Fibroblast of gingiva (primary cell): ENCODE measurements at places on chromosomes 11 and 22.

- peak; percentile 18 for DNase-seq
Measured at GRCh38 chr11:32148895-32149294, 58.0 kb downstream of the RCN1 start.

GRCh38 chr11:78990261-78990660 is 415.6 kb upstream of the NARS2 start:
- no peak for DNase-seq

DNA sequence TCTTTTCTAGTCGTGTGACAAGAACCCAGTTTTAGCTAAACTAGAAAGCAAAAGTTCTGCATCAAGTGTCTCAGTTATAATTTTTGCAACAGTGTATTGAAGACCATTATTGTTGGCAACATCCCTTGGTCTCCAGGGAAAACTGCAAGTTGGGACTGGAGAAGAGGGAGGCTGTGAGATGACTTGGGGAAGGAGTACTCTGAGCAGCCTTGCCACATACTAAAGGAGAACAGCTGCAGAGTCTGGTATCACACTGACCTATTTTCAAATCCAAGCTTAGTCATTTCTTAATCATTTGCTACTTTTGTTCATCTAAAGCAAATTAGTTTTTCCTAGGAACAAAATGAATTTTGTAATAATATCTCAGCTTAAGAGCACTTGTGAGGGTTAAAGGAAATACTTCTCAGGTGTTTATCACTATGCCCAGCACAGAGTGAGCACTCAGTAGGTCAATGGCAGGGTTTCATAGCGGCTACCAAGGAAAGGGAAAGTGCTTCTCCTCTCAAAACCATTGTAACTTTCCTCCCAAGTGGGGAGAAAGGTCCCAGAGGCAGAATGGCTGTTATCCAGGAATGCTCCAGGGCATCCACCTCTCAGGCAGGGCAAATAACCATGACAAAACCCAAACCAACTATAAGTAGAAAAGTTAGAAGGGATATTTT is 247.1 kb downstream of the C11orf87 start:
- no peak for DNase-seq

DNA sequence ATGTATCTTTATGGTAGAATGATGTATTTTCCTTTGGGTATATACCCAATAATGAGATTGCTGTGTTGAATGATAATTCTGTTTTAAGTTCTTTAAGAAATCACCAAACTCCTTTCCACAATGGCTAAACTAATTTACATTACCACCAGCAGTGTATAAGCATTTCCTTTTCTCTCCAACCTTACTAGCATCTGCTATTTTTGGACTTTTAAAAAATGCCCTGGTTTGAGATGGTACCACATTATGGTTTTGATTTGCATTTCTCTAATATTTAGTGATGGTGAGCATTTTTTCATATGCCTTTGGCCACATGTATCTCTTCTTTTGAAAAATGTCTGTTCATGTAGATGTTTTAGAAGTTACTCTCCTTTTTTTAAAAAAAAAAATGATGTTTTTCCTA is 142.0 kb downstream of the METTL15 start:
- DNase-seq, result no peak

DNA sequence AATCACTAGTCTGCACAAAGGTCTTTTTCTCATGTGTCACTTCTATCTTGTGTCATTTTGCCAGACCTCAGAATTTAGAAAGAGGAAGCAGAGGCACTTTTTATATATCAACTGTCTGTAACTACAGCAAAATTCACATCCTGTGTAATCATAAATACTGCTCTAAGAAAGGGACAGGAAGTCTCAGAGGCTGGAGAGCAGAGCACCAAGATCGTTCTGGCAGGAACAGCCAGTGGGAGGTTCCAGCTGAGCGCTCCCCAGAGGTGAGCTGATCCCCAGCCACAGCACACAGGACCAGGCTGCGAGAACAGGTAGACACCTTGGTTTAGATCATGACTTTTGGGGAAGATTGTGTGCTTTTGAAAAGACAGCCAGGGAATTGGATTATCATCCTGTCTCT is at the start of gene MS4A7:
MS4A7 (plus strand) TSS at position 179 of the 400 bp plus-strand sequence. CDS start 4,610 bp downstream, outside the sequence.
- DNase-seq, result no peak

DNA sequence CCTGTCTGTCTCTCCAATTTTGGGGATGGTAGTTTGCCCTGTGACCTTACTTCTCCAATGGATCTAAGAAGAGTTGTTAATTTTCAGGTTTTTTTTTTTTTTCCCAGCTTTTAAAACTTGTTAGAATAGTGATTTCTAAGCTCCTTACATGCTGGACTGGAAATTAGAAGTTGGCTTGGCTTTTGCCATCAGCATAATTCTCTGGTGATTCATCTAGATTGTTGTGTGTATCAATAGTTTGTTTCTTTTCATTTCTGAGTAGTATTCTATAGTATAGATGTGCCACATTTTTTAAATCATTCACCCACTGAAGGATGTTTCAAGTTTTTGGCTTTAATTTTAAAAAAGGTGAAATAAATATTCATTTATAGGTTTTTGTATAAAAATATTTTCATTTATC is 51.4 kb downstream of the ADAMTS15 start:
- no peak for DNase-seq

DNA sequence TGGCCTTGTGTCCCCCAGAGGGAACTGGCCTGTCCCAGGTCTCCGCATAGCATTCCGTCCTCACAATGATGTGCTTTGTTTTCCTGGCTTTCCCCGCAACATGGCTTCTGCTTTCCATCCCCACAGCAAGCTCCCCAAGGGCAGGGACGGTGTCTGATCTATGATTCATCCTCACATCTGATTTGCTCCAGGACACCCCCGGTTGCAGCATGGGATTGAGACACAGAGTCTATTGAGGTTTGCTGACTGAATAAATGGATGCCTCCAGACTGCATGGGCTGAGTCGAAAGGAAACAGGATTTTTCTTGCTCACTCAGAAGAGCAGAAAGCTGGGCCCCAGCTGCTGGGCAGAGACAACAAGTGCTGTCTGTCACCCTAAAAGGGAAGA is 40.2 kb downstream of the LMO1 start:
- no peak for DNase-seq

DNA sequence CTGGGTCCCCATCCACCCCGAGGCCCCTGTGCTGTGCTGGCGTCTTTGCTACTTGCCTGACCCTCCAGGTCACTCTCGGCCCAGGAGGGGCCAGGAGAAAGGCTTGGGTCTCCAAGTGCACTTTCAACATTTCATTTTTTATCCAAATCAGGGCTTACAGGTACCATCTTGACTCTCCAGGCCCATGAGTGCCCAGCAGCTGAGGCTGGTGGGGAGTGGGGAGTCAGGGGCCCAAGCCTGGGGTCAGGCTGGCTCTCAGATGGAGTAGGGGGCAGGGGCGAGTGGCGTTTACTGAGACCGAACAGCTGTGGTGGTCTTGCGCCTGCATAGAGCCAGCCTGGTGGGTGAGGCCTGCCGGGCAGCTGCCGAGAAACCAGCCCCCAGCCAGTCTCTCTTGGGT is 61.6 kb downstream of the MPPED1 start:
- DNase-seq, result no peak

DNA sequence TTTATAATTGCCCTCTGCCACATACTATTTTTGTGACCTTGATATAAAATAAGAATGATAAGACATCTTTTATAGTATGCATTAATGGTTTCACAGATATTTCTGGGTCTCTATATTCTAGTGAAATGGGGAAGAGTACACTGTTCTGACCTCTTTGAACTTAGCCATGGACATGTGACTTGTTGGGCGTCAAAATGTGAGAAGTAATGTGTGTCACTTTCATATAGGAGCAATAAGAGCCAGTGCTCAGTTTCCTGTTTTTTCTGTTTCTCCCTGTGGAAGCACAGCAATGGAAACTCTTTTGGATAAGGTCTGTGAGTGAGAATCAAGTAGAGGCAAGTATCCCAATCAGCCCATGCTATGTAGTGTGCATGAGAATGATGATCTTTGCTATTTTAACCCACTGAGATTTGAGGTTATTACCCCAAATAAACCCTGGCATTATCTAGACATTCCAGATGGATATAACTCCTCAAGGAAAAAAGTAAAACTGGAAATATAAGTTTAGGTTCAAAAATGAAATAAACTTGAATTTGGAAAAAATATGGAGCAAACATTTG is 60.7 kb downstream of the RAB38 start:
- DNase-seq, result no peak

GRCh38 chr11:114200351-114201133 is 95.7 kb upstream of the NNMT start:
- no peak for DNase-seq

DNA sequence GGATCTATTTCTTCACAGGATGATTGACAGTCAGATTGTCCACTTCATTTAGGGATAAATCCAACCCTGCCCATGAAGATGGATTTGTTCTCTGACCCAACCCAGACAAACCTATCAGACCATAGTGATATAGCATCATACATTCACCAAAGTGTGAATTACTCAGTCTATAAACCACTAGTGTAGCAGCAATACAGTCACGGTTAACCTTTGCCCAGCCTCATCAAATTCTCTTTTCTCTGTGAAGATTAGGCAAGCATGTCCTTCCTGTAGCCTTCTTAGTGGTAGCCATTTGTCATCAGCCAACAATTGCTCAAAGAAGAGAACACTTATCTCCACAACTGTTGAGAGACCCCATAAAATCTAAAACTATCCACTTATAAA is 14.4 kb upstream of the BIRC2 start:
- DNase-seq, result no peak

GRCh38 chr11:64102005-64102738 is 63.7 kb downstream of the MACROD1 start:
- DNase-seq, result no peak

DNA sequence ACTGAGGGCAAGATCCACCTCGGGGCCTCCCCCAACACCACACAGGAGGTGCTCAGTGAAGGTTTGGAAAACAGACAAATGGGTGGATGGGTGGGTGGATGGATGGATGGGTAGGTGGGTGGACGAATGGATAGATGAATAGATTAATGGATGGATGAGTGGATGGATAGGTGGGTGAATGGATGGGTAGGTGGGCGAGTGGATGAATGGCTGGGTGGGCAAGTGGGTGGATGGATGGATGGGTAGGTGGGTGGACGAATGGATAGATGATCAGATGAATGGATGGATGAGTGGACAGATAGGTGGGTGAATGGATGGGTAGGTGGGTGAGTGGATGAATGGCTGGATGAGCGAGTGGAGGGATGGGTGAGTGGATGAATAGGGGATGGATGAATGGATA is 863 bp upstream of the PRR33 start:
- no peak for DNase-seq

DNA sequence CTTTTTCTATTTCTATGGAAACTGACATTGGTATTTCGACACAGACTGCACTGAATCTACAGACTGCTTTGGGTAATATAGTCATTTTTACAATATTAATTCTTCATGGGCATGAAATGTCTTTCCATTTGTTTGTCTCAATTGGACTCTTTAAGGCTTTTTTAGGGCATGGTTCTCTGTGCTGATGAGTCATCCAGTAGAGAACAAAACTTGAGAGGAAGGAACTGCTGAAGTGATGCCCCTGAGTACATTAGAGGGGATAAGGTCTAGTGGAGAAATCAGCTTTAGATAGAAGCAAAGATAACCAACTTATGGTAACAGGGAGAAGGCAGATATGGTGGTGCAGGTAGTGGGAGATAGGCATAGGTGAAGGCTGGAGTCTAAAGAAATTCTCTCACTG is 25.1 kb downstream of the TSG101 start:
- DNase-seq, result no peak
